ENCODE measurements at places on chromosomes 4 and X. TPM values are rescaled to one million over a fixed set of nuclear protein-coding genes. Genes with fewer than 3 reads are reported as not detected.

GRCh38 chr4:88841635-88842034, 144.0 kb upstream of the NAP1L5 start:
- no peak for DNase-seq
- H3K4me1 ChIP-seq, result no peaks in the 10 kb centered on the region
- no peak overlapping the region for H3K27ac ChIP-seq
- H3K4me3 ChIP-seq, result no peak overlapping the region
- no peaks in the 10 kb centered on the region for H3K27me3 ChIP-seq

GRCh38 chr4:52107745-52108144, 56.6 kb downstream of the SPATA18 start:
- DNase-seq, result no peak
- no peak overlapping the region for H3K4me3 ChIP-seq
- H3K36me3 ChIP-seq, result no peaks in the 10 kb centered on the region
- H3K27ac ChIP-seq, result no peak overlapping the region

PPP1R3F gene
- 0.76 TPM for polyA plus RNA-seq

UCHL1 gene
- polyA plus RNA-seq, result 169 TPM

All from GM12878 (cell line).